ENCODE measurements at places on chromosomes 3 and 15.

GRCh38 chr3:157508461-157508860 is 5.2 kb upstream of the VEPH1 start:
- no peak for DNase-seq

DNA sequence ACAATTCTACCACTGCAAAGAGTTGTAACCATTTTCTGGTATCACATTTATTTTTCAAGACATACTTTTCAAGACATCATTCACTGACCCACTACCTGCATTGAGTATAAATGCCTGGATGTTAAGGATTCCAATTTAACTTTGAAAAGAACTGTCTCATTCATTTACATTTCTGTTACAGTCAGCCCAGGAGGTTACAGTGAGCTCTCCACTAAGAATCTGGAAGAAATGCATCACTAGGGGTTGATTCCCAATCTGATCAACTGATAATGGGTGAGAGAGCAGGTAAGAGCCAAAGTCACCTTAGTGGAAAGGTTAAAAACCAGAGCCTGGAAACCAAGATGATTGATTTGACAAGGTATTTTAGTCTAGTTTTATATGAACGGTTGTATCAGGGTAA is 81.0 kb downstream of the HHLA2 start:
- DNase-seq: no peak

- no peak for DNase-seq
Observed at GRCh38 chr15:42499858-42500609, 4.6 kb downstream of the SNAP23 start.

GRCh38 chr3:38519000-38519399 is 22.9 kb downstream of the EXOG start:
- no peak for DNase-seq

DNA sequence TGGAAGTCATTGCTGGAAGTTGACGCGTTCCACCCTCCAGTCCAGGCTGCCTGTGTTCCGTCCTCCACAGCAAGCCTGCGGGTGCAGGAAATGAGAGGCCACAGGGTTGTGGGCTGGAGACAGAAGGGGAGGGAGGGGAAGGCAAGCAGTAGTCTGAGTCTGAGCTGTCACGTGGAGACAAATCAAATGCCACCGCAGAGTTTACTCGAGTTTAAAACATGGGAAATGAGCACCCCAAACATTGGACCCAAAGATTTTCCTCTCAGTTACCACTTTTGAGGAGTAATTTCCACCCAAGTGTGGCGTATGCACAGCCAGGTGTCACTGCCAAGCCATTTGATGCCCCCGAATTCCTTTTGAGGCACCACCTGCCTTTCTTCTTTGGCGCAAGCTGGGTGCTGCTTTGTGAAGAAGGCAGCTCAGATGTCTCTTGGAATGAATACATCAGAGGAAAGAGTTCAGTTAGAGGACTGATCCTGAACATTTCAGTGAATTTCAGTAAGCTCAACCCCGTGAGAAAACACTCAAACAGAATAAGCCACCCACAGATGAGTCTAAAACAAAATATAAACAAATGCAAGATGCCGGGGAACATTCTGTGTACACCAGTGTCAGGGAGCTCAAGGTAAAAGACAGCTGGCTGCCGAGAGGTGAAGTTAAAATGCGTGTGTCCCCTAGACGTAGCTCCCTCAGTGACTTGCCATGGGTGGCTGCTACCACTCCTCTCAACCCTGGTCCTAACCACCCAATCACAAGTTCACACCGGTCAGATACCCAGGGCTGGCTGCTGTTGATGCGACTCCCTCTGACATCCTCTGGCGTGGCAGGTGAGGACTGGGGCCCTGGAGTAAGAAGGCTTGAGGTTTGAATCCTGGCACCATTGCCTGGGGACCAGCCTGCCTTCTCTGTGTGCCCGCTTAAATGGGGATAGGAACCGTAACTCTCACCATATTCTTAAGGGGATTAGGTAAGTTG is 203.8 kb downstream of the UACA start:
- no peak for DNase-seq

DNA sequence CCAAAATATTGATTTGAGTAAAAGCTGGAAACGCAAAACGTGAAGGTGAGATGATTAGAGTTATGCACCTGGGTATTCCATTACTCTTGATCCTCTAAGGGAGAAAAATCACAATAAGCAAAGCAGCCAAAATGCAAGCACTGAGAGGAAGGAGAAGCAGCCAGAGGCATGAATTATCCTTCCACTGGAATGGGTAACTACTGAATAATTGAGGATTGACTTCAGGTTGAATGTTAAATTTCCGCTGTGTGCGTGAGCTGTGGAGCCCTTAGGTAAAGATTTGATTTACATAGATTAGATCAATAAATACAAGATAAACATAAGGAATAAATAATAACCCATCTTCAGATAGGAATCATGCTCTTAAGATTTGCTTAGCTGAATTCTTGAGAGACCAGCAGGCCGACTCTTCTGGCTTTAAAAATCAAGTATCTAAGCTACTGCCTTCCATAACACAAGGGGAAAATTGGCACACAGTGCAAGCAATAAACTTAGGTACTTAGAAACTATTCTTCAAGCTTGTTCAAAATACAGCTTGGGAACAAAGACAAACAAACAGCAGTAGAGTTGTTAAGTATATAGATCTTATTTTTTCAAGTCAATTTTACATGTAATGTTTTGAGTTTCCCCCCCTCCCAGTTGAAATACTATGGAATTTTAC is 1459.5 kb downstream of the ZPLD1 start:
- DNase-seq: peak; percentile 14

DNA sequence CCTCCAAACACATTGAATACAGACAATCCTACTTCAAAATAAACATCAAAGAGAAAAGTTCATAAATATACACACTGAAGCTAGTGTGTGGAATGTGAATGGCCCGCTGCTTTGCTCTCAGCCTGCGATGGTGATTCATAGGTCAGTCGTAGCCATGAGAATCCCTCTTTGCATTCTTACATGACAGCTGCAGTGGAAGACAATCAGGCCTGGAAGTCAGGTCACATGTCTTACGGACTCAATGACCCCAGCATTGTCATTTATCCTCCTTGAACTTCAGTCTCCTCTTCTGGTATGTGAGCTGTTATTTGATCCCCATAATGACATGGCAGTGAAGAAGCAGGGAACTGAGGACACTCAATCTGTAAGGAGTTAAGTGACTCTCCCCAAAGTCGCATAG is 217.8 kb upstream of the EOMES start:
- DNase-seq: no peak

DNA sequence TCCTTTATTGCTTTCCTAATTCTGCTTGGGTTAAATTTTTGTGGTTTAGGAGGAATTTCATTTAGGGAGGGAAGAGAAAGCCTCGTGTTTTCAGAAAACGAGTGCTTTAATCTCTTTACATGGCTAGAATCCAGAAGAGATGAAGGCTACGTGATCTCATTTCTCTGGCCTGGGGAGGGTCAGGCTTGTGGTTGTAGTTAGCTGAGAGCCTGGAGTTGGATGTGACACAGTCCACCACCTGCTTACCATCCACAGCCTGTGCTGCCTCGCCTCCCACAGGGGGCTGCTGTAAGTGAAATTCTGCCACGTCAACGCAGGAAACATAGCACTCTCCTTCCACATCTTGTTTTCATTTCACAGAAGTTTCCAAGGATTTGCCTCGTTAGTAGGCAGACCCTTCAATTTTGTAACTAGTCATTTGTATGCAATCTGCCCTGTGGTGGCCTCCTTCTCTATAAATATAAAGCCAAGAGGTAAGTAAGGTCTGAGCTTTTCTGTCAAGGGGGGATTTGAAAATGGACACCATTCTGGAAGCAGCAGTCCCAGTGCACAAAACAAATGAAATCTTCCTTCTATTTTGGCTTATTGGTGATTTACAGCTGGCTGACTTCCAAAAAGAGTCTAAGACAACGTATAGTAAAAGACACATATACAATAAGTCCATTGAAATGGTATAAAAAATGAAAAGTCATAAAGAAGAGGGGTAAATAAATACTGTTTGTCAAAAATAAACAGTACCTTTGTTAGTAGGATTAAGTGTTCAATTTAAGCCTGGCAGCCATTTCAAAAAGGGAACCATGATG is 3.4 kb downstream of the GXYLT2 start:
- peak; percentile 29 for DNase-seq

DNA sequence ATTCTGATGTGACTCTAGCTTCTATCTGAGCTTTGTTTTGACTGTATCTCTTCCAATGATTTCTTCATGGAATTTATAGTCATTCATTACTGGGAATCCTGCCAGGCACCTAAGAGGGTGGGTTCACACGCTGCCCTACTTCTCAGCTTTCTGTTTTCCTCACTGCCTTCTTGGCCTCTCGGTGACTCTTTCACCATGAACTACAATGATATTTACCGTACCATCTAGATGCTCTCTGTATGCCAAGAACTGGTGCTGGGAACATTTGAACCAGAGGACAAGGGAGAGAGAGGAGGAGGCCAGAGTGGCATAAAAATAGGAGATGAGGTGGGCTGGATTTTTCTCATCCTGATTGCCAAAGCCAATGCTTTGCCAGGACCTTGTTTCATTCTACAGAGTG is 280.0 kb upstream of the P2RY1 start:
- peak; percentile 7 for DNase-seq

GRCh38 chr3:118809696-118810498 is 224.7 kb downstream of the IGSF11 start:
- DNase-seq: no peak

DNA sequence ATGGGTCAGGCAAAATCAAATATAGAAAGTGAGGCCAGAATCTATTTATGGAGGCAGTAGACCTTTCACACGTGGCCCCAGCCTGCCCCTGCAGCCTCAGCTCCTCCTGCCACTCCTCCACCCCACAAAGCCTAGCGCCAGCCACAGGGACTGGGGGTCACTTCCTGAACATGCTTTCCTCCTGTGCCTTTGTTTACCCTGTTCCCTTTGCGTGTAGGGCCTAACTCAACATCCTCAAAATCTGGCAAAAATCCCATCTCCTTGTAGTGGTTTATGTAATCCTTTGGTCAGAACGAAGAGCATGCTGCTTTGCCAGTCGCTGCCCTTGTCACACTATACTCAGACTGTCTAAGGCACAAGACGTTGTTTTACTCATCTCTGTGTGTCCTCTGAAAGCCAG is 39.6 kb downstream of the KBTBD12 start:
- no peak for DNase-seq

- DNase-seq: no peak
Observed at GRCh38 chr15:91496754-91497691, 356.5 kb upstream of the SLCO3A1 start.

DNA sequence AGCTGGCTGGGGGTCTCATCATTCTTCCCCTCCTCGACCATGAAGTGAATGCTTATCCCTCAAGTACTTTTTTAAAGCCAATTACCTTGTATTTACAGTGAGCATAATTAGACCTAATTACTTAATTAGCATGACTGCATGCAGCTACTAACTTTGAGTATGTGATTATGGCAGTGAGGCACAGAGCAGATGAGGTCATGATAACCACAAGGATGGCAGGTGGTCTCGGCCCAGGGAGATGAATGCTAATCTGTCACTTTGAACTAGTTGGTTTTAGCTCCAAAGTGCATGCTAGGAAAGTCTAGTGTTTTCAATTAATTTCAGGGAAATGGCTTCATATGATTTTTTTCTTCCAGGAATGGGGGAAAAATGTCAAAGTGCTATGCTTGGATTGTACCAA is 233.8 kb downstream of the NTRK3 start:
- peak; percentile 89 for DNase-seq

DNA sequence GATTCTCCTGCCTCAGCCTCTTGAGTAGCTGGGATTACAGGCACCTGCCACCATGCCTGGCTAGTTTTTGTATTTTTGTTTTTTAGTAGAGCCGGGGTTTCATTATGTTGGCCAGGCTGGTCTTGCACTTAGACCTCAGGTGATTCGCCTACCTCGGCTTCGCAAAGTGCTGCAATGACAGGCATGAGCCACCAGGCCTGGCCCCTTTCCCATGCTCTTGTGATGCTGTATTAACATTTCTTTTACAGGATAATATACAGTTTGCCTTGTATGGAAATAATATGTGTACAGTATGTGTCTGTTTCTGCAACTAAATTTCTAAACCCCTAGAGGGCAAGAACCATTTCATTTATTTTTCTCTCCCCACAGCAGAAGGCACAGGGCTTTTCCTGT is 37.8 kb downstream of the SCG5 start:
- no peak for DNase-seq

- no peak for DNase-seq
Observed at GRCh38 chr3:72233571-72233970, 448.6 kb upstream of the PROK2 start.

- DNase-seq: no peak
Observed at GRCh38 chr15:89051875-89052274, 36.4 kb upstream of the ABHD2 start.

GRCh38 chr3:178743297-178743696 is 207.1 kb downstream of the KCNMB2 start:
- DNase-seq: no peak

DNA sequence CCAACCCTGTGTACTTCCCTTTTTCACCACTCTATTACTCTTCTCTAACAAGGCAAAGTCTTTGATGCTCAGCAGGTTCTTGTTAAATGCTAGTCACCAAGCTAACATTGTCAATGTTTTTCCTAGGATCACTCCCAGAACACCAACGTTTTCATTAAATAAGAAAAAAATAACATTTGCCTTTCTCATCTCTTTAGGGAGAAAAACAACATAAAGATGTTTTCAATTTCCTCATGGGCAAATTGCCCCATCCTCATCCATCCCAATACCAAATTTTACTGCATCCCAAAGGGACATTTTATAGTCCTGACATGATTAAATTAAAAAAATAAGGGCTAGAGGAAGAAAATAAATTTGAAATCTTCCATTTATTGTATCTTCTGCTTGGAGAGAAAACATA is 106.5 kb downstream of the SUCNR1 start:
- DNase-seq: no peak

DNA sequence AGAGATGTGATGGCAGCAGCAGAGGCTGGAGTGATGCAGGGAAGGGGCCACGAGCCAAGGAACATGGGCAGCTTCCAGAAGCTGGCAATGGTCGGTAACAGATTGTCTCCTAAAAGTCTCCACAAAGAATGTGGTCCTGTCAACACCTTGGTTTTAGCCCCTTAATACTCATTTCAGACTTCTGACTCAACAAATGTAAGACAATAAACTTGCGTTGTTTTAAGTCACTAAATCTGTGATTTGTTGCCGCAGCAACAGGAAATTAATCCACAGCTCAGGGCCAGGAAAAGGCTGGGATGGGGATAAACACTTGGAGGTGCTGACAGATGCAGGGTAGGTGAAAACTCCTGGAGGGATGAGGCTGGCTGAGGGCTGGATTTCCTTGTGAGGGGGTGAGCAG is 69.9 kb downstream of the OXNAD1 start:
- no peak for DNase-seq

DNA sequence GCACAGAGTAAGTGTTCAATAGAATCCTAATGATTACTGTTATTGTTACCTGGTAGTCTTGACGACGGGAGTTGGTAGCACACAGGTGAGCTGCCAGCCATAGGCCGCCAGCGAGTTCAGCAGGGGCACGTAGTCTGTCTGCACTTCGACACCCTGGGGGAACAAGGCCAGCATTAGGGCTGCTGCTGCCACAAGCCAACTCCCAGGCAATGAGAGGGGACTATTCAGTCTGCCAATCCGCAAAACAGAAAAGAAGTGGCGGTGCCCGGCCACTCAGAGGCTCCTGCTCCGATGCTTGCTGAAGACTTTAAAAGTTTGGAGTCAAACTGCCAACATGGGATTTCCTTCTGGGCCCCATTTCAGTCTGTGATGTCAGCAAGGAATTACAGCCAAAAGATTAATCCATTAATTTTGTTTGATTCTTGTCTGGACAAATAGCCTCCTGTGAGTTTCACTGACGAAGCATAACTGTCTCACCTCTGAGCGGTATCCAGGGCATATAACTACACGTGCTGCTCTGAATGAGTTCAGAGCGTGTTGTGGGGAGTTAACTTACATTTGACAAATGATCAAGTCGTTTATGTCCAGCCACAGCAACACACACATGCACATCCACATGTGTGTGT is 61.8 kb downstream of the OXNAD1 start:
- no peak for DNase-seq

- no peak for DNase-seq
Observed at GRCh38 chr3:34319881-34320280, 521.5 kb downstream of the PDCD6IP start.

Measured in NCI-H1105 treated with DMSO at 0.1 percent for 48 hours (cell line).